AG20443 (cell line): ENCODE measurements at places on chromosomes 6 and 20.
A peak's percentile ranks its signal among the peaks of the same experiment; 100 is the strongest.

GRCh38 chr6:144284783-144285547 lies at the start of gene UTRN:
Gene UTRN (plus strand): TSS chr6:144285335. CDS start chr6:144291829, 6,494 bp downstream.
- peak; percentile 84 for DNase-seq

GRCh38 chr6:13292774-13293173 lies 35.6 kb downstream of the TBC1D7 start:
- no peak for DNase-seq

GRCh38 chr6:35648203-35648602 lies 40.5 kb downstream of the FKBP5 start:
- no peak for DNase-seq

- no peak for DNase-seq
Measured at GRCh38 chr6:47230579-47230978, 79.1 kb downstream of the TNFRSF21 start.

DNA sequence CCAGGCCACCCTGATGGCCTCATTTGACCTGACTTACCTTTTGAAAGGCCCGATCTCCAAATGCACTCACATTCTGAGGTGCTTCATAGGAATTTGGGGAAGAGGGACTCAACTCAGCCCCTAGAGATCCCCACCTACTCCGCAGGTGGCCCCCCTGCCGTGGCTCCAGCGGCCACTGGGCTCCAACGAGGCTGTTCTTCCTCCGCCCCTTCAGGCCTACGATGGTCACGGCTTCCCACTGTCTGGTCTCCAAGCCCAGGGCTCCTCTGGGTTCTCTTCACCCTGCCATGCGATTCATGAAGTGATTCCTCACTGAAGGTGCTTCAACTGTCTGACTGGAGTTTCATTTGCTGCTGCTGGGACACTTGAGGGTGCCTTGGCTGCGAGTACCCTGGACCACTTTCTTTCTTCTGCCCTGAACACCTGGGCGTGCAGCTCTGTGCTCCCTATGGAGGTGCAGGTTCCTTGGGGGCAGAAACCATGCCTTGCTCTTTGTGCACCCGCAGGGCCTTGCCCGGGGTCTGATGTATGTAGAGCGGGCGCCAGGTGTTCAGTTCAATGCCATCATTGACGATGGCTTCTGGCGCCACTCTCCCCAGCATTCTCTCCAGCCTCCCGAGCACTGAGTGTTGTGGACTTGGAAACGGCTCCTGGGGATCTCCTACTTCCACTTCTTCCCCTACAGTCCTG lies 10.0 kb upstream of the DUSP22 start:
- DNase-seq: no peak

DNA sequence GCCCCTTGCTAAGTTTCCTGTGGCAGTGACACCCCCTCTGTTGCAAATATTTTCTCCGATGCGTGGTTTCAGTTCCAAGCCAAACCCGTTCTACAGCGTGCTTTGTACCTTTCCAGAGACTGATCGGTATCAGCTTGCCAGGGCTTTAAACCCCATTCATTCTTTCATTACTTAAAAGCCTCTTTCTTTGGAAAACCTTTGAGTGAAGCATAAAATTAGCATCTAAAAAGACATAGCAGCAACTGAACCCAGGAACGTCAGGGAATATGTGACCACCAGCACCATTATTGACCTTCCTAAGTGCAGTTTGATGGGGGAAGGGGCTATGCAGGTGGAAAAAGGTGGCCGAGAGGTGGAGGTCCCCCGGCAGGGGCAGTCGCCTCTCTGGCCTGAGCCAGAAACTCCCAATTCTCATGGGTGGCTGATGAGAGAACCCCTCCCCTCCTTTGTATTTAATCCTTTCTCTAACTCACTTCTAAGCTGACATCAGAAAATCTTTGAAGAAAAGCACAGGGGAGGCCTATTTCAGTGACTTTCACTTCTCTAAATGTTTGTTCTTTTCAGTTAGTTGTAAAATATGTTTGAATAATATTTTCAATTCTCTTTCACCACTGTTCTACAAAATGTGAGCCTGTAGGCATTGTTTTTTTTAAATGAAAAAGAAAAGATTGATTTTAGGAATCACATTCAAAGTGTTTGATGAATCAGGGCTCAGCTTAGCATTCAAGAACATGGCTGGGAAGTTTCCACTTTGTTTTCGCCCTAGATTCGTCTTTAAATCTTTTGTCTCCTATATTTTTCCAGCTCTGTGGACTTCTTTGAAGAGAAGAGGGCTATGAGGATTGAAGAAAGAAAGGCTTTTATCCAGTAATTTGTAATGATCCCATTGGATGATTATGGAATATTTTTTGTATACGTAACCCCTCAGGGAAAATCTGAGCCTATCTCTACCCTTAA lies 89.2 kb downstream of the RSPH3 start:
- DNase-seq: no peak

DNA sequence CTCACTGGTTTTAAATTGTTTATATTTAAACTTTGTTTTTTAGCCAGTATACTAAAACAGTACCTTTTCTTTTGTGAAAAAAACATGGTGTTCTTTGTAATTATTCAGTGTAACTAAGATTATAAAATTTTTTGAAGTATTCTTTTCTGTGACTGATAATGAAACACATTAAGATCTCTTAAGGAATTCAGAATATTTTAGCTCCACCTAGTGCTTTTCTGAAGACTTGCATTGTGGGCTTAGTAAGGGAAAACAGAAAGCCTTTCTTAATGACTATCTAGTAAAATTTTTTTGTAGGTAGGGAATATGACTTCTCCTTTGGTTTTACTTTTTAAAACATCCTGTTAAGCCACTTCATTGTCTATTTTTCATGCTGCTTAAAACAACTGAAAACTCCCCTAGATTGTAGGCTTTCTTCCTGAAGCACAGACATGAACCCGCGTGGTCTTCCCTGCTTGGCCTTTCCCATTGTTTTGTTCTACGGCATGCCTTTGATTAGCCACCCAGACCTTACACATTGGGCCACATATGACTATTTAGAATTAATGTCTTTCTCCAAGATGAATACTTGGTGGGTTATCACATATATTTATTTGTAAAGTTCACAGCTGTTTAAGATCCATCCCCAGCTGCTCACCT lies 72.1 kb downstream of the AFDN start:
- peak; percentile 30 for DNase-seq

GRCh38 chr6:158955255-158955654 lies 44.7 kb downstream of the RSPH3 start:
- no peak for DNase-seq

DNA sequence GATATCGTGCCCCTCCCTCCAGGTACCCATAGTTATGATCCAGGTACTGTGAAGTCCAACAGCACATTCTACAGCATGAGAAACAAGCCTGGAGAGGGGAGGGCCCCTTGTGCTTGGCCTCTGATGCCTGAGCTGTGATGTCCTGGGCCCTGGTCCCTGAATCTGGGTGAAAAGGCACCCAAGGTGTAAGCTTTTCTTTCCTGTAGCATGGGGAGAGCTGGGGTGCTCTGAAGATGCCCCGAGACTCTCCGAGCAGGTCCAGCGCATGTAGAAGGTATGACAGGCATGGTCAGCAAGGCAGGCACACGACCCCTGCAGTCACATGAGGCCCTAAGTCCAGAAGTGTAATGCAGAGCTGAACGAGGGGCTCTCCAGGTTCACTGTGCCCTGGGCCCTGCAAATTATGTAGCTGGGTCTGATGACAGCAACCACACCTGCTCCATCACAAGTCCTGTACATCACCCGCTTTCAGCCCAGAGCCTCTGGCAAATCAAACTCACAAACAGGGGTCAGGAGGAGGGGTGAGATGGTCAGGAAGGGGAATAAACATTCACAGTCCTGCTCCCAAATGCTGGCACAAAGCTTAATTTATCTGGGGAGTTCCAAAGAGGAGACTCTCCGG lies 1.8 kb upstream of the CTSZ start:
- DNase-seq: no peak

DNA sequence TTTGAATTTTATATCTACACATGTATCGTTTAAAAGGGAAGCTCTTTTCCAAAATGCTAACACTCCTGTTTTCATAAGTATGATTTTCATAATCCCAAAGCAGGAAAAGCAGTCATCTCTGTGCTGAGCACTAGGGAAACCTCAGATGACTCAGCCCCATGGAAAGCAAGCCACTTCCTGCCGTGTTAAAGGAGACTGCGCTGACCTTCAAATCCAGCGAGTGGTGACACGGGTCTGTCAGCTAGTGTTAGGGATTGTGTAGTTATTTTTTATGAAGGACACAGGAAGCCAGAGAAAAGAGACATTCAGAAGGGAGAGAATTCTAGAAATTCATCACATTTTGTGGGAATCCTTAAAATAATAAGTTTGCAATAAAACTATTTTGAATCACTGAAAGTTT lies 57.0 kb upstream of the CD93 start:
- DNase-seq: peak; percentile 89

DNA sequence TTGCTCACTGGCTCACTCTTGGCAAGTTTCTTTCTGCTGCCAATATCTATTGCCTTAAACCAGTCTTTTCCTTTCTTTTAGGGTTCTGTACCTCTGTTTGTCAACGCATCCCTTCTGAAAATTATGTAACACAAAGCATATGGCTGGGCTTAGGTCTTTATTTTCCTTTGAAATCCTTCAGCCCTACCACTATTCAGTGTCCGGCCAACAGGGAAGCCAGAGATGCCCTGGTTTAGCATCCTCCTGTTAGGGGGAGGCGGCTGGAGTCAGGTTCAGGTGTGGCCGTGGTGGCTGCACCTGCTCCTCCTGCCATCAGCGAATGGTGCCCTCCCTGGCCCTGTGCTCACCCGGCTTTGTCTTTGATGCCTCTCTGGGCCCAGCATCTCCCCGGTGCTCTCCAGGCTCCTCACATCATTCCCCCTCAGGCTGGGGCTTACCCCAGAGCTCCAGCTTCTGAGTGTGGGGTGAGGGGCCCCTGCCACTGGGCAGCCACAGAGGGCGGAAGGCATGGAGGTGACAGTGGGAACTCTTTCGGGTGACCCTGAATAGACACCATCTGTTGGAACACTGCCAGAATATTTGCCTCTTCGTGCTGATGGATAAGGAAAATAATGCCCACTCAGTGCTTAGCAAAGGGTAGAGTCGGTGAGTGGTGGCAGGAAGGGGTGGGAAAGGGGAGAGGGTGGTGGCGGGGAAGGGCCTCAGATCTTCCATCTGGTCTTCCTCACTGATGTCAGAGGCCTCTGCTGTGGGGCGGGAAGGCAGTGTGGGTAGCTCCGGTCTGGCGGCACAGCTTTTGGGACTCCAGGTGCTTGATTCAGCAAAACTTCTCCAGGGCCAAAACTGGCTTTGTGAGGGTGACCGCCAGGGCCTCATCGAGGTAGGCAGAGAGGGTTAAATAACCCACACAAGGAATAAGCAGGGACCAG lies 97.2 kb downstream of the DACT2 start:
- DNase-seq: no peak

- DNase-seq: no peak
Measured at GRCh38 chr6:156313037-156313436, 464.1 kb upstream of the ARID1B start.

DNA sequence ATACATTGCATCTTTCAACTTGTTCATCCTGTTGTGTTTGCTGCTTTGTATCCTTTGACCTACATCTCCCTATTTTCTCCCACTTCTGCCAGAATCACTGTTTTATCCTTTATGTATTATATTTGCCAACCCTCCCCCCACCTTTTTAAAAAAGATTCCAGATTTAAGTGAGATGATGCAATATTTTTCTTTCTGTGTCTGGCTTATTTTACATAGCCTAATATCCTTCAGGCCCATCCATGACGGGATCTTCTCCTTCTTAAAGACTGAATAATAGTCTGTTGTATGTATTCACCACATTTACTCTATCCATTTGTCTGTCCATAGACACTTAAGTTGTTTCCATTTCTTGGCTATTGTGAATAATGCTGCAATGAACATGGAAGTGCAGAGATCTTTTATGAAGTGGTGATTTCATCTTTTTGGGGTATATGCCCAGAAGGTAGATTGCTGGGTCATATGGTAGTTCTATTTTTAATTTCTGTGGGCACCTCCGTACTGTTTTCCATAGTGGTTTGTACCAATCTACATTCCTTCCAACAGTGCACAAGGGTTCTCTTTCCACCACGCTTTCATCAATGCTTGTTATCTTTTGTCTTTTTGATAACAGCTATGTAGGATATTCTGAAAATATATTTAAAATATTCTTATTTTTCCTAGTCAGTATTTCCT lies 181.0 kb downstream of the CDKAL1 start:
- DNase-seq: no peak

DNA sequence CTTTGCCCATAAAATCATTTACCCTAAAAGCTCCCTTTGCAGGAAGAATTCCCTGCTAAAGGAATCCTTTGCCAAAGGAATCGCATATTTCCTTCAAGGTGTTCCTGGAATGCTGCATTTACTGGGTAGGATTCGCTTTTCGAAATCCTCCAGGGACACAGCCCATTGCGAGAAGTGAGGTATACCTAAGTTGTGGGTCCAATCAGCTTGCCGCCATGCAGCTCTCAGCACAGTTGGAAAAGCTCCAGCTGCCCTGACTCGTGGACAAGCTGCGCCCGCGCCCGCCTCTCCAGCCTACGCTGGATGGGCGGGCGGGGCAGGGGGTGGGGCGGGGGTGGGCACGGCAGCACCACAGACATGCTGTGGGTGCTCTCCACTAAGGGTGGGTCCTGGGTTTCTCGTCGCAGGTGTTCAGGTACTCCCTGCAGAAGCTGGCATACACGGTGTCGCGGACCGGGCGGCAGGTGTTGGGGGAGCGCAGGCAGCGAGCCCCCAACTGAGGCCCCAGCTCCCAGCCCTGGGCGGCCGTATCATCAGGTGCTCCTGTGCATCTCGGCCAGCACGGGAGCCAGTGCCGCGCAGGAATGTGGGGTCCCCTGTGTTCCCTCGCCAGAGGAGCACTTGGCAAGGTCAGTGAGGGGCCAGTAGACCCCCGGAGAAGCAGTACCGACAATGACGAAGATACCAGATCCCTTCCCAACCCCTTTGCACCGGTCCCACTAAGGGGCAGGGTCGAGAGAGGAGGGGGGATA lies 1.4 kb downstream of the NNAT start:
- DNase-seq: no peak

- peak; percentile 73 for DNase-seq
Measured at GRCh38 chr20:61252601-61253263, 671 bp downstream of the CDH4 start.

GRCh38 chr6:116931456-116931855 lies 54.4 kb downstream of the RFX6 start:
- DNase-seq: no peak

DNA sequence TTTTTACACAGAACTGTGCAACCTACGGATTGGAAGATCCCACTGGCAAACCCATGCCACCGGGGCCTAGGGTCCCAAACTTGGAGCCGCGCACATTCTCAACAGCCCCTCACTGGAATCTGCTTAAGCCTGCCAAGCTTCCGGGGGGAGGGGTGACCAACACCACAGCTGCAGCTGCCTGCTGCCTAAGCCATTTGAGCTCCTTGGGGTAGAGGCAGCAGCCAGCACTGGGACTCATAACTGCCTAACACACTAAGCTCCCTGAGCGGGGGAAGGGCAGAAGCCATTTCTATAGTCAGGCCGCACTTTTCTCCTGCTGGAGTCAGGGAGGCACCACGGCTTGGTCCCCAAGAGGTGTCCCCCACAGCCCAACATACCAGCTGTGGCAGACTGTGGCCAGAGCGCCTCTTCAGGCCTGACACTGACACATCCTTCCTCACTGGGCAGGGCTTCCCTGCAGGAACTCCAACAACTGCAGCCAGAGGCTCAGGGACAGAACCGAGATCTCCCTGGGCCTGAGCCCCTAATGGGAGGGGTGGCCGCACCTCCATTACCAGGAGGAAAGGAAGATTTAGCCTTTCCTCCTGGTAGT lies 270.3 kb upstream of the ECI2 start:
- DNase-seq: no peak

GRCh38 chr6:147022041-147022440 lies 182.2 kb upstream of the STXBP5 start:
- DNase-seq: no peak

GRCh38 chr6:163627274-163628062 lies 212.9 kb downstream of the QKI start:
- DNase-seq: no peak
